H9 (cell line): ENCODE measurements at places on chromosomes 3 and 15.

GRCh38 chr3:32009957-32010356, 28.4 kb downstream of the ZNF860 start:
- DNase-seq = no peak
- no peaks in the 10 kb centered on the region for H3K4me1 ChIP-seq
- H3K27ac ChIP-seq = no peak overlapping the region

- no peak overlapping the region for H3K27ac ChIP-seq
- H3K27me3 ChIP-seq = no peaks in the 10 kb centered on the region; the same call in 1 of the 2 replicates
- H3K36me3 ChIP-seq = no peaks in the 10 kb centered on the region
- no peak overlapping the region for H3K4me3 ChIP-seq
- DNase-seq = peak; percentile 80
These were observed 10.0 kb upstream of the ST8SIA2 start for GRCh38 chr15:92383519-92384324.

GRCh38 chr15:62165104-62165792, at the start of gene C2CD4B:
C2CD4B (minus strand) TSS chr15:62165285; CDS start chr15:62164984, 301 bp downstream.
- peaks cover 24% of the 10 kb centered on the region; the same call in 1 of the 2 replicates for H3K27me3 ChIP-seq
- H3K27ac ChIP-seq = no peak within 1 kb of the TSS
- peak within 1 kb of the TSS; percentile 84 for H3K4me3 ChIP-seq
- no peaks in the 10 kb centered on the region for H3K4me1 ChIP-seq
- DNase-seq = peak; percentile 82

DNA sequence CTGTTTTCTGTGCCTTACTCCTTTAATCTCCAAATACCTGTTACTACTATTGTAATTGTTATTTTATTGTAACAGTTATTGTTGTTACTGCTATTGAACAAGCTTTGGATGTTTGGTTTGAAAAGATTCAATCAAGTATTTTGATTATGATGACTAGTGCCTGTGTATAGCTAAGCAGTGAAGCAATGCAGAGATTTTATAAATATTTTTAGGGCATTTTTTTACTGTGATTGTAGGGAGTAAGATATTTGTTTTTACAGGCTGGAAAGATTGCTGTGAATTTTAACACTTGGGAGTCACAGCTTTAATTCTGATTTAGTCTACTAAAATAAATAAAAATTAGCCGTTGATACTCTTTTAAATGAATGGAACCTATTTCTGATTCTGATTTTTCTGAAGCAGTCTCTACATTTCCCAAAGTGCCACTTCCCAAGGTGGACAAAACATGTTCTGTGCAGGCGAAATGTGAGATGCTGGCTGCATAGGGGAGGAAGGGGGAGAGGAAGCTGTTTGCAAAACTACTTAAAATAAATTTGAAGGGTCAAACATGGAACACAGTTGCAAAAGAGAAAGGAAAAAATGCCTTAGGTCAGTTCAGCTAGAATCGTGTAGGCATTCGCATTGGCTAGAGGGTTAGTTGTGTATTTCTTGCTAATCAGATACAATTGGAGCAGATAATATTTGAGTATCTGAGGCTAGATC, 25.7 kb downstream of the EEFSEC start:
- peaks cover 4% of the 10 kb centered on the region; the same call in 1 of the 2 replicates for H3K4me1 ChIP-seq
- H3K27ac ChIP-seq = no peak overlapping the region
- H3K36me3 ChIP-seq = no peaks in the 10 kb centered on the region
- no peaks in the 10 kb centered on the region for H3K27me3 ChIP-seq
- no peak overlapping the region; the same call in 1 of the 3 replicates for H3K4me3 ChIP-seq

DNA sequence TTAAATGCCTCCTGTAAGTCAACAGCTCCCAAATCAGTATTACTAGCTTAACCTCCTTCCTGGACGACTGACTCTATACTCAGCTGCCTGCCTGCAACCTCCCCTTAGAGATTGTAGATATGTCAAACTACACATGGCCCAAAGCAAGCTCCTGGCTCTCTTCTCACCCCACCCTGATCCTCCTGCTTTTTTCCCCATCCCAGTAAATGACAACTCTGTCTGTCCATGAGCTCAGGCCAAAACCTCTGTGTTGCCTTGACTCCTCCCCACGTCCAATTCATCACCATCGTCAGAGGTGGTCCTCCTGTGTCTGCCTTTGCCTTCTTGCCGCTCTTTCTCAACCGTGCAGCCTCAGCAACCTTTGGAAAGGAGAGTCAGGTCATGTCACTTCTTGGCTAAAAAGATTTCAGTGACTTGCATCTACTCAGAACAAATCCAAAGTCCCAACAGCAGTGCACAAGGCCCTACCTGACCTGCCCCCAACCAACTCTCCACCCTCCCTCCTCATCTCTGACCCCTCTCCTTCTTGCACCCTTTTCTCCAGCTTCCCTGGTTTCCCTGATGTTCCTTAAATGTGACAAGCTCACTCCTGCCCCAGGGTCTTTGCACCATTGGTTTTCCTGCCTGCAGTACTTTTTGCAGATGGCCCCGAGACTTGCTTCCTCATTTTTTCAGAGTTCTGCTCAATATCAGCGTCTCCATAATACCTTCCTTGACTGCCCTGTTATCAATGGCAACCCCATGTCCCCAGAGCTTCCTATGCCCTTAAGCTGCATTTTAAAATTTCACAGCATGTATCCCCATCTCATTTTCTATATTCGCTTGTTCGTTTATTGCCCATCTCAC, 52.8 kb downstream of the LSM3 start:
- DNase-seq = no peak
- H3K36me3 ChIP-seq = peaks cover 2% of the 10 kb centered on the region; the same call in 1 of the 2 replicates
- no peak overlapping the region for H3K27ac ChIP-seq
- H3K4me3 ChIP-seq = no peak overlapping the region
- H3K27me3 ChIP-seq = no peaks in the 10 kb centered on the region

GRCh38 chr3:136567599-136568188, 184.5 kb downstream of the STAG1 start:
- peaks cover 4% of the 10 kb centered on the region; the same call in 1 of the 2 replicates for H3K36me3 ChIP-seq
- no peaks in the 10 kb centered on the region for H3K4me1 ChIP-seq
- DNase-seq = no peak
- no peak overlapping the region for H3K27ac ChIP-seq
- H3K27me3 ChIP-seq = no peaks in the 10 kb centered on the region

GRCh38 chr3:184361932-184362667, 590 bp downstream of the POLR2H start:
- peak overlapping the region; percentile 96 for H3K4me3 ChIP-seq
- no peak overlapping the region for H3K27ac ChIP-seq
- no peaks in the 10 kb centered on the region; the same call in 1 of the 2 replicates for H3K27me3 ChIP-seq
- DNase-seq = peak; percentile 79
- peaks cover 46% of the 10 kb centered on the region for H3K36me3 ChIP-seq
- H3K4me1 ChIP-seq = peaks cover 2% of the 10 kb centered on the region; the same call in 1 of the 2 replicates

DNA sequence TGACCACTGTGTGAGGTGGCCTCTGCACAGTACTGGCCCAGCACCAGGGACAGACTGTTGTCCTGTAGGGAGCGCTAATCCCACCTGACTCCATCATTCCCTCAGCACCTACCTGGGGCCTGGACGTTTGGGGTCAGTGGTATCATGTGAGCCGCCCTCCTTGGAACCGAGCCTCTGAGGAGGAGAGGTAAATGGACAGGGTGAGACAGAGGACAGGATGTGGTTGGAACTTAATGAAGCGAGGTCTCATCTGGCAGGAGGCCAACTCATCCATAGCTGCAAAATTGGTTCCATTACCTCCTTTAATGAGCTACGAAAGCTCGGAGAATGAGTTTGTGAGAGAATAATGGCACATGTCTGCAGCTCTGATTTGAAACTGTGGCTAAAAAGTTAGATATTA, 13.9 kb downstream of the MAPKAPK3 start:
- no peaks in the 10 kb centered on the region for H3K4me1 ChIP-seq
- no peak for DNase-seq
- H3K27me3 ChIP-seq = no peaks in the 10 kb centered on the region
- H3K4me3 ChIP-seq = no peak overlapping the region
- no peaks in the 10 kb centered on the region; the same call in 1 of the 3 replicates for H3K36me3 ChIP-seq
- no peak overlapping the region for H3K27ac ChIP-seq

- no peak overlapping the region for H3K4me3 ChIP-seq
- no peaks in the 10 kb centered on the region for H3K4me1 ChIP-seq
- H3K27ac ChIP-seq = no peak overlapping the region
These were observed 37.3 kb downstream of the CACNA2D2 start for GRCh38 chr3:50466177-50466576.

DNA sequence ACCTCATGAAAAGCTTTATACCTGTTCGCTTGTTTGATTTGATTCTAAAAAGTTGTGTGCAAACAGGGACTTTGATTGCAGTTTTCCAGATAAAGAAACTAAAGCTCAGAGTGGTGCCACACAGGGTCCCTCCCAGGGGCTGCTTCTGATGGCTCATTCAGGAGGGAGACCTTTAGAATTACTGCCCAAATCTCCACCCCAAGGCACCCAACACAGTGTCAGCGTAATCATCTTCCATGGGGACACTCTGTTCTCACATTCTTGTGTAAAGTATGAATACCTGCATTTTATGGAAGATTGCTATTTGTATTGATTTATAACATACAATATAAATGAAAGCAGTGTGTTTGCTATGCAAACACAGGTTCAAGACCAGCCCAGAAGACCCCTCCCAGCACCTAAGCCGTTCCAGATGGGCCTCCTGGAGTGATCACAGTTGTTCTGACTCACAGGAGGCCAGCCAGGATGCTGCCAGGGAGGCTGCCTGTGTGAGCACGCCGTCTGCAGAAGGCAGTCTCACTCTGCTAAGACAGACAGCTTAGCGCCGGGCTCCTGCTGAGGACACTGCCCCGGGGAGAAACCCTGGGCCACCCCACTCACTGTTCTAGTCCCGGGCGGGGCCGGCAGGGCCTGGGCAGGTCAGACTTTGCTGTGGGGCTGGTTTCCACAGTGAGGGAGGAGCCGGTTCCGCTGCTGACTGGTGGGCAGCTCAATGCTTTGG, 185.6 kb downstream of the FAM43A start:
- H3K4me3 ChIP-seq = no peak overlapping the region
- H3K4me1 ChIP-seq = peaks cover 4% of the 10 kb centered on the region; the same call in 1 of the 2 replicates
- H3K27me3 ChIP-seq = no peaks in the 10 kb centered on the region

DNA sequence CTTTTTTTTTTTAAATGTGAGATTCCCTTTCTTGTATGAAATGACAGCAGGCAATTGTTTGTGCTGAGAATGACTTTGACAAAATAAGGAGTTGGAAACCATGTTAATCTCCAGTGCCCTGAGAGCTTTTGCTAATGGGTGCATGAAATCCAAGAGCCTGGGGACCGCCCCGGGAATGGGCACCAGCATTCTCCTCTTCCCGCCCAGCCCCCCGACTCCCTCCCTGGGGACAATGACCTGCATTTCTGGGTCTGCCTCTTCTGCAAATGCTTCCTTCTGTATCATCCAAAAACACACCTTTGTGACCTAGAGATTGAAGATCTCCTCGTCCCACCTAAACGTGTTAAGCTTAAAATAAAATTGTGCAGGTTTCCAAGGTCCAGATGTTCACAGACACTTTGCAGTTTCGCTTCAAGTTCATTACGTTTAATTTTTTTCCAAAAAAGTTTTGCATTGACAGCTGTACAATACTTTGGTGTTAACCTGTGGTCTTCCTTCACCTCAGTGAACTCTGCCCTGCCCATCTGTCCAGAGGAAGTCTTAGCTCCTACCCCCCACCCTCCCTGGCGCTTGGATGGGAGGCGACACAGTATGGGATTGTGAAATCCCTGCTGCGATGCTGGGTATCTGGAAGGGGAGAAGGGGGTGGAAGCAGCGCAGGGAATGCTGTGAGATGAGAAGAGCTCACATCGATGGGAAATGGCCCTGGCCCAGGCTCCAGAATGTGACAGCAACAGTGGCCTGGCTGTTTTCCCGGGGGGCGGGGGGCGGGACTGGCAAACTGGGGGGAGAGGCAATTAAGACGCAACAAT, 50.1 kb downstream of the TLE3 start:
- no peaks in the 10 kb centered on the region for H3K27me3 ChIP-seq
- no peak overlapping the region for H3K27ac ChIP-seq
- peaks cover 47% of the 10 kb centered on the region for H3K36me3 ChIP-seq
- no peak for DNase-seq
- no peaks in the 10 kb centered on the region for H3K4me1 ChIP-seq
- H3K4me3 ChIP-seq = no peak overlapping the region

GRCh38 chr3:46062679-46063078, 35.4 kb upstream of the XCR1 start:
- no peak overlapping the region for H3K4me3 ChIP-seq
- no peak for DNase-seq
- H3K27me3 ChIP-seq = no peaks in the 10 kb centered on the region
- H3K4me1 ChIP-seq = no peaks in the 10 kb centered on the region
- H3K36me3 ChIP-seq = no peaks in the 10 kb centered on the region

GRCh38 chr3:52001443-52001974, 5.8 kb upstream of the RPL29 start:
- peak; percentile 95 for DNase-seq
- peak overlapping the region; percentile 30; the same call in 2 of the 3 replicates for H3K4me3 ChIP-seq
- no peaks in the 10 kb centered on the region for H3K36me3 ChIP-seq
- H3K27ac ChIP-seq = no peak overlapping the region
- H3K4me1 ChIP-seq = peaks cover 14% of the 10 kb centered on the region; the same call in 1 of the 2 replicates
- H3K27me3 ChIP-seq = no peaks in the 10 kb centered on the region

GRCh38 chr15:79721256-79721655, 175.6 kb downstream of the MTHFS start:
- H3K36me3 ChIP-seq = no peaks in the 10 kb centered on the region
- no peak overlapping the region for H3K27ac ChIP-seq
- DNase-seq = no peak
- H3K4me3 ChIP-seq = no peak overlapping the region

DNA sequence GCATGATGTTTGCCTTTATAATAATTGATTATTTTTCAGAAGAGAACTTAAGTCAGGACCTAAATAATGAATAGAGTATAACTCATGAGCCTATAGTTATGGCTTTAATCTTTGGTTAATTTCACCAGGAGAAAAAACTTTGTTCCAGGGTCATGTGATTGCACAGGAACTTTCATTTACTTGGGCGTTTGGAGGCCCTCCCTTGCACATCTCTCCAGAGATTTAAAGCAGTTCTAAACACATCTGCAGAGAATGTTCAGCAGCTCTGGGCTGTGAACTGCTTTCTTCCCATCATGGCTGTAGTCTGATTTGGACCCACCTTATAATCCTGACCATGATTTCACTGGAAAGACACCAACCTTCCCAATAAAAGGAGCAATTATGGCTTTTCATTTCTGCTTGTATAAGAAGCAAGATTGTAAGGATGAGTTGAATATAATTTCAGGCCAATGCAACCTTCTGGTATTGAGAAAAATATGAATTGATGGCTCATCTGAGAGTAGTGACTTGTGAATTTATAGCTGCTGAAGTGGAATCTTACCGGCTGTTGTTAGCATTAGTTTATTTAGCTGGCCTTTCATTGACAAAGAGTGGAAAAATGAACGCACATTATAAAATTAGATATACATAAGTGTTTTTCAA, 80.9 kb upstream of the PRTG start:
- H3K36me3 ChIP-seq = no peaks in the 10 kb centered on the region
- no peak overlapping the region for H3K27ac ChIP-seq
- no peak overlapping the region for H3K4me3 ChIP-seq

DNA sequence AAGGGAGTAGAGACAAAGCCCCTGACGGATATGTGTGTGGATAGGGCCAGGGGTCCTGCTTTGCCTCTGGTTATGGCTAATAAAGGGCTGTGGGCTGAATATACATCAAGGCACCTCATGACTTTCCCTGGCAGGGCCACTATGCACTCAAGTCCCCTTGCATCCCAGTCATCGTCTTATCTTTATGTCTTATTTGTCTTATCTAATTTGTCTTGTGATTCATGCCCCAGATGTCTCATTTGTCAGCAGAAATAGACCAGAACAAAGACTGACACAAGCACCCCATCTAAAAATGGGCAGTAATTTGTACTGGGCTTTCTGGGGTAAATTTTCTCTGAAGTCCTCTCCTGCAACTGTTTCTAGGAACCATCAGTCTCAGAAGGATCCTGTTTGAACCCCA, 68.6 kb downstream of the ITGA11 start:
- no peak overlapping the region for H3K4me3 ChIP-seq
- no peaks in the 10 kb centered on the region for H3K4me1 ChIP-seq
- DNase-seq = no peak
- H3K27ac ChIP-seq = no peak overlapping the region
